ENCODE measurements at places on chromosomes 7 and 10. TPM values are rescaled to one million over a fixed set of nuclear protein-coding genes. Genes with fewer than 3 reads are reported as not detected.
A peak's percentile ranks its signal among the peaks of the same experiment; 100 is the strongest.

Gene ADAMTS14
- 4.7 TPM for polyA plus RNA-seq

Gene CLRN3
- polyA plus RNA-seq: 0.36 TPM

Gene ZNF679
- polyA plus RNA-seq: not detected

Gene GATA3
- polyA plus RNA-seq: 3.4 TPM

DNA sequence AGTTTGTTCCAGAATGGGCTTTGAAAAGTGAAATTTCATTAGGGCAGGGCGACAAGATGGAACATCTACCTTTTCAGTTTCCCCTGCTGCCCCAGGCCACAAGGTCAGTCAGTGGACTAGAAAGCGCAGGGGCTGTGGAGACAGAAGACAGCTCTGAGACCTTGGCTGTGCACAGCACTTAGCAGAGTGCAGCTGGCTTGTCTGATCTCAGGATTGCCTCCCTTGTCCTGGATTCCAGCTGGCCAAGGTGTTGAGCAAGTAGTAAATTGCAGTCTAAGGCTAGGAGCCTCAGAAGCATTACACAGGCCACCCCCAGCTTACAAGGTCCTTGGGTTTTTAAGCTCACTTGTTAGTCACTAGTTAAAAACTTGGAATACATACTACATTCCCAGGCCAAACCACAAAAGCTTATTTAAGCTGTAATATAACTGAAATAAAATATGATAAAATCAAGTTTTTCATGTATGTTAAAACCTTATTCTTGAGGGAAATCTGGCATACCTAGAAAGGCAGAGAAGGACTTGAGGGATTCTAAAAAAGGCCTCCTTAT, 67.3 kb upstream of the NPY start:
- no peaks in the 10 kb centered on the region for H3K4me1 ChIP-seq
- H3K27ac ChIP-seq: no peak overlapping the region

DNA sequence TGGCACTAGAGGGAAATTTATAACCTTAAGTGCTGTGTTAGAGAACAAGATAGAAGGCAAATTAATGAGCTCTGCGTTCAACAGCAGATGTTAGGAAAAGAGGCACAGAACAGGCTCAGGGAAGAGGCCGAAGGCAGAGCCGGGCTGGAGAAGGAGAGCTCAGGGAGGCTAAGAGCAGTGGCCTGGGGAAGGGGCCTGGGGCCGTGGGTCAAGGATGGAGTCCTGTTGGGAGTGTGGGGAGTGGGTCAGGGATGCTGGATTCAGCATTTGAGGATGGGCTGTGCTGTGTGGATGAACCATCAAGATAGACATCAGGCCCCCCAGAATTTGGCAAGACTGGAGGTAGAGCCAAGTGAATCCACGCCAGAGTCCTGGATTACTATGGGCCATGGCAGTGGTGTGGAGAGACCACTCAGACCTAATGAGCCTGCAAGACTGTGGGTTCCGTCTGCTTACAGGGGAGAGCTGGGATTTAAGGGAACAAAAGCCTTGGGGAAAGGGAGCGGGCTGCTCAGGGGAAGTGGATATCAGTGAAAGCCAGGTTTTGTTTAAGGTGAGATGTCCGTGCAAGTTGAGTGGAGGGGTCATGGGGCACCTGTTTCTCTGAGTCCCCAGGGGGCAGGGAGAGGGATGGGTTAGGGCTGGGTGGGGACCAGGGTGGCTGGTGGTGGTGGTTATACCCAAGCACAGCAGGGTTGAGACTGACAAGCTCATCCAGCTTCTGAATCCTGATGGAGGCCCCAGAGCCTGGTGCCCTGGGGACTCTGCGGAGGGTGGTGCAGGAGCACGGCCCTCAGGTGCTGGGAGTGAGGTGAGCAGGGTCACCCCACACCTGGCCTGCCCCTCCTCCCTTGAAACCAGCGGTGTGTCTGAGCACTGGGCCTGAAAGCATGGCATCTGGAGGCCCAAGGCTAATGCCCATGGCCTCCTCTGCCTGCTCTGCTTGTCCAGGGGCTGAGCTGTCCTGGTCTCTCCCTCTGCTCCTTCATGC, 101.7 kb downstream of the BMS1 start:
- H3K4me1 ChIP-seq: no peaks in the 10 kb centered on the region
- no peak overlapping the region for H3K27ac ChIP-seq
- no peak for DNase-seq
- no peaks in the 10 kb centered on the region for H3K27me3 ChIP-seq
- H3K36me3 ChIP-seq: no peaks in the 10 kb centered on the region
- no peak overlapping the region for H3K4me3 ChIP-seq

DNA sequence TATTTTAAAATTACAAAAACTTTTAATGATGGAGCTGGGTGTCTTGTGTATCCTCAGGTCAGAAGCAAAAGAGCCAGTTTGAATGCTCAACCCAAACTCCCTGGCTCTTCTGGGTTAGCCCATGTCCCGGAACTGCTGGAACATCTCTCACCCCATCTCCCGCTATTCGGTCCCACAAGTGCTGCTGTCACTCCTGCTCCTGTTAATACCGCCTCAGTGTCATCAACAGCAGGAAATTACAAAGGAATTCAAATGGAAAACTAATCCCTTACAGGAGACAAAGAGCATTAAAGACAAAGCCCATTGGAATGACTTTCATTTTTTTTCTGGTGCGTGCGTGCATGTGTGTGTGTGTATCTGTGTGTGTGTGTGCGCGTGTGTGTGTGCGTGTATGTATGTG, 112.0 kb upstream of the C7orf33 start:
- H3K4me3 ChIP-seq: no peak overlapping the region
- H3K27ac ChIP-seq: no peak overlapping the region
- H3K36me3 ChIP-seq: no peaks in the 10 kb centered on the region
- DNase-seq: no peak

DNA sequence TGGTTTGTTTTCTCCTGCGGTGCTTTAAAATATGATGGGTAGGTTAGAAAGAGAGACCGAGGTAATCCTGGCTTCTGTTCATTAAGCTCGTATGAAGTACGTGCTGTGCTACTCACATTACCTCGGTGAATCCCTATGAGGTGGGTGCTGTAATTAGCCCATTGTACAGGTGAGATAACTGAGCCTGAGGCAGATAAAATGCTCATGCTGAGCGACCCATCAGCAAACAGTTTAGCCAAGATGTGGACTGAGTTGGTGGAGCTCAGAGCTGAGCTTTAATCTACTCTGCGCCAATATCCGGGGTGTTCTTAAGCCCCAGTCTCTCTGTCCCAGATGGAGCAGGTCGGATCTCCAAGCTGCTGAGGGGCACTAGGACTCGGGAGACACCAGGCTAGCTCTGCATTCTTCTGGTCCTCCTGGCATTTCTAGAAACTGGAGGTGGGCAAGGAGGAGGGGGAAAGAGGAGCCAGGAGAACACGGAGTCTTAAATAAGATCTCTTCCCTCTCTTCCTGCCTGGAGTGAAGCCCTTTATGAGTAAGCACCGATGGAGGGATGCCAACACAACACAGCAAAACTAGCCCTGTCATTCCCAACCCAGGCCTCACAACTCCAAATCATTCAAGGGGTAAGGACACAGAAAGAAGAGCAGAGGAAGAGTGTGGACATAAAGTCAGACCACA, 458.5 kb downstream of the KCNMA1 start:
- H3K27me3 ChIP-seq: no peaks in the 10 kb centered on the region
- H3K36me3 ChIP-seq: no peaks in the 10 kb centered on the region
- H3K4me3 ChIP-seq: no peak overlapping the region
- H3K27ac ChIP-seq: no peak overlapping the region
- DNase-seq: no peak
- H3K4me1 ChIP-seq: no peaks in the 10 kb centered on the region

DNA sequence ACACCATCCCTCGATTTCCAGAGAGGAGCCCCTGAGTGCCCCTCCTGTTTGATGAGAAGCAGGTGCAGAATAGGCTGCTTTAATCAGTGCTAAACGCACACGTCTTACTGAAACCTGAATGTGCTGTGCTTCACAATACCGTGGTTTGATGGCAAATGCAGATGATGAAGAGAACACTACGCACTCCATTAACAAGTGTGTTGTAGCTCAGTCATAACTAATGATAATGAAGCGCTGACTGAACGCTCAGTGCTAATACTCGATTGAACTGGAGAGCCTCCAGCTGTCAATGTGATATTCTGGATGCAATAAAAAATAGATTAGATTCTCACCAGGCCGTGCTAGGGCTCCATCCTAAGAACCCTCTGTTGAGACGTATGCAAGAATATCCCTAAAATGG, 279.7 kb upstream of the PLPP4 start:
- no peaks in the 10 kb centered on the region for H3K27me3 ChIP-seq
- H3K4me3 ChIP-seq: no peak overlapping the region
- peaks cover 3% of the 10 kb centered on the region for H3K4me1 ChIP-seq
- peak; percentile 82 for DNase-seq

DNA sequence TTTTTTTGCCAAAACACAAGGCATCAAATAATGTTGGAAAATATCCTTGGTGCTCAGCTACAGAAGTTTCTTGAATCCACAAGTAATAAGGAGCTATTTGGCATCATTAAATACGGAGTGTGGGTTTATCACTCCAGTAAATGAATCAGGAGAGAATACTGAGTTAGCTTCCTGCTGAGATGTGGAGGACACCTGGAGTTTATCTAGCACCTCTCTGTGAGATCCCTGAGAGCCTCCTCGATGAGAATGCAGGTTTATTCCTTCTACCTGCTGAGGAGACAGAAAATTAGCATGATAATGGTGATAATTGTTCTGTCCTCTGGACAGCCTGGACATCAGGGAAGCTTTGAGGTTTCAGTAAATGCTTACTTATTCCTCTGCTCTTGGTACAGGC, 40.5 kb downstream of the NRG3 start:
- no peaks in the 10 kb centered on the region for H3K36me3 ChIP-seq
- no peaks in the 10 kb centered on the region for H3K4me1 ChIP-seq
- H3K27me3 ChIP-seq: no peaks in the 10 kb centered on the region
- H3K4me3 ChIP-seq: no peak overlapping the region

DNA sequence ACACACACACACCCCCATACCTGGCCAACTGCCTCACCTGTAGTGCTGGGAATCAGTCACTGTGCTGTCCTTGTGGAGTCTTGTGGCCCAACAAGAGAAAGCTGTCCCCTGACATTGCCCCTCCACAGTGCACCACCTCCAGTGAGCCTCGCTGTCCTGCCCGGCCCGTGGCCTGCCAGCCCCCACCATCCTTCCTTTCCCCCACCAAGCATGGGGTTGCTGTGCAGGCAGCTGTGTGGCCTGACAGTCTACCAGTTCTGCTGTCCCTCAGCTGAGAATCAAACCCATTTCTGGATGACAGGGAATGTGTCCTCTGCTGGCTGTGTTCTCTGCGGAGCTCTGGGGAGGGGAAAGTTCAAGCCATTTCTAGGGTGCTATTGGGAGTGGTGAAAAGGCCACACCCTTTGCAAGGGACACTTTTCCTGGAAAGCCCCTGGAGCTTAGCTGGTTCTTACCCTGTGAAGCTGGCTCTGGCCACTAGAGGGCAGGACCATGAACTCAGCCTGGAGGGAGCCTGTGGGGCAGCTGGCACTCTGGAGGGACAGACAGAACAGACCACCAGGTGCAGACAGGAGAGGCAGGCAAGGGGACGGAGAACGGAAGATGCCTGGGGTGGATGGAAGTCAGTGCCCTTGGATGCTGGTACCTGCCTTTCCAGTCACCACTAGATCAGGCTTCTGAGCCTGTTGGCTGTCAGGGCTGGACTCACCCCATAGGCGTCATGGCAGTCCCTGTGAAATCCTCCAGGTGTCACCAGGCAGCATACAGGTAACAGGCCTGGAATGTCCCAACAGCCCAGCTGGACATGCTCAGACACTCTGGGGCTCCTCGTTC, 10.5 kb upstream of the MTPAP start:
- no peak for DNase-seq
- no peak overlapping the region for H3K27ac ChIP-seq
- no peak overlapping the region for H3K4me3 ChIP-seq
- H3K4me1 ChIP-seq: peaks cover 5% of the 10 kb centered on the region

GRCh38 chr10:71711052-71711623, 8.4 kb downstream of the C10orf105 start:
- H3K27ac ChIP-seq: no peak overlapping the region
- peaks cover 57% of the 10 kb centered on the region for H3K4me1 ChIP-seq
- no peak for DNase-seq
- no peaks in the 10 kb centered on the region for H3K27me3 ChIP-seq
- no peak overlapping the region for H3K4me3 ChIP-seq

- no peaks in the 10 kb centered on the region for H3K4me1 ChIP-seq
- H3K36me3 ChIP-seq: no peaks in the 10 kb centered on the region
- H3K4me3 ChIP-seq: no peak overlapping the region
- no peak overlapping the region for H3K27ac ChIP-seq
- H3K27me3 ChIP-seq: no peaks in the 10 kb centered on the region
- DNase-seq: no peak
These were observed 16.5 kb downstream of the SGPL1 start for GRCh38 chr10:70832221-70832620.

DNA sequence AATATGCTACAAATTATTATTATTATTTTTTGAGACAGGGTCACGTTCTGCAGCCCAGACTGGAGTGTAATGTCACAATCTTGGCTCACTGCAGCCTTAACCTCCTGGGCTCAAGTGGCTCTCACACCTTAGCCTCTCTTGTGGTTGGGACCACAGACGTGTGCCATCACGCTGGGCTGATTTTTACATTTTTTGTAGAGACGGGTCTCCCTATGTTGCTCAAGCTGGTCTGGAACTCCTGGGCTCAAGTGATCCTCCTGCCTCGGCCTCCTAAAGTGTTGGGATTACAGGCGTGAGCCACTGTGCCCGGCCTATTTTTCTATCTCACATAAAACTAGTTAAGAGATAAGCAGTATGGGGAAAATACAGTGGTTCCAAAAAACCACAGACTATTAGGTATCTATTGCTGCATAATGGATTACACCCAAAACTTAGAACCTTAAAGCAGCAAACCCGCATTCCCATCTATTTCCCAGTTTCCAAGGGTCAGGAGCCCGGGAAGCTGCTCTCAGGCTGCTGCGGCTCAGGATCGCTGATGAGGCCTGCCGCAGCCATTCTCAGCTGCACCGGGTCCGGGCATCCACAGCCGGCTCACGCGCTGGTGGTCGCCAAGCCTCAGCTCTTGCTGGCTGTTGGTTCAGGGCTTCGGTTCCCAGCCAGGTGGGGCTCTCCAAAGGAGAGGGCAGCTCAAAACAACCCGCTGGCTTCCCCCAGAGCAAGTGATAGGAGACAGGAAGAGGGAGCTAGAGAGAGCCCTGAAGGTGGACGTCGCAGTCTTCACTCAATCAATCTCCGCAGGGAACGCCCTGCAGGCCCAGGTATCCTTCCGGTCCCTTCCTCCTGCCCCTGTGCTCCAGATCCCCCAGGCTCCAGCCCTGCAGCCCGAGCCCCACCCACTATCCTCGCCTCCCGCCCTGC, 128.2 kb downstream of the UBE2H start:
- DNase-seq: no peak
- H3K27me3 ChIP-seq: no peaks in the 10 kb centered on the region
- H3K4me3 ChIP-seq: peak overlapping the region; percentile 81
- no peak overlapping the region for H3K27ac ChIP-seq
- H3K36me3 ChIP-seq: peaks cover 18% of the 10 kb centered on the region

DNA sequence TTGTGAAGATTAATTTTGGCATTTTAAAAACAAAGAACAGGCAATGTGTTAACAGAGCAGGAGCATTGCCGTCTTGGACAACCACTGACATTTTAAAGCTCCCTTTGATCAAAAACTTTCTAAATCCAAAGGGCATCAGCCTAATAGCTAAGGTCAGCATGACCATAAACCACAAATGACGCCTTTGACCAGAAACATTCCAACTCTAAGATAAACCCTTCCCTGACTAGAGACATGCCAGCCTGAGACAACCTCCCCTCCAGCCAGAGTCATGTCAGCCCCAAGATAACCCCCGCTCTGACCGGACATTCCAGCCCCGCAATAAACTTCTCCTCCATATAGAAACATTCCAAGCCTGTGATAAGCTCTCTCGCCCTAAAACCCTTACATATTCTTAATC, 949.4 kb upstream of the POT1 start:
- no peaks in the 10 kb centered on the region for H3K4me1 ChIP-seq
- no peaks in the 10 kb centered on the region for H3K27me3 ChIP-seq
- no peaks in the 10 kb centered on the region for H3K36me3 ChIP-seq
- H3K27ac ChIP-seq: no peak overlapping the region
- H3K4me3 ChIP-seq: no peak overlapping the region

- peaks cover 7% of the 10 kb centered on the region for H3K36me3 ChIP-seq
- peak; percentile 35 for DNase-seq
- no peak overlapping the region for H3K4me3 ChIP-seq
- H3K27ac ChIP-seq: no peak overlapping the region
These were observed 12.0 kb downstream of the IFRD1 start for GRCh38 chr7:112462236-112462635.
